ENCODE measurements at places on chromosomes 5 and 9. TPM values are rescaled to one million over a fixed set of nuclear protein-coding genes. Genes with fewer than 3 reads are reported as not detected.

DNA sequence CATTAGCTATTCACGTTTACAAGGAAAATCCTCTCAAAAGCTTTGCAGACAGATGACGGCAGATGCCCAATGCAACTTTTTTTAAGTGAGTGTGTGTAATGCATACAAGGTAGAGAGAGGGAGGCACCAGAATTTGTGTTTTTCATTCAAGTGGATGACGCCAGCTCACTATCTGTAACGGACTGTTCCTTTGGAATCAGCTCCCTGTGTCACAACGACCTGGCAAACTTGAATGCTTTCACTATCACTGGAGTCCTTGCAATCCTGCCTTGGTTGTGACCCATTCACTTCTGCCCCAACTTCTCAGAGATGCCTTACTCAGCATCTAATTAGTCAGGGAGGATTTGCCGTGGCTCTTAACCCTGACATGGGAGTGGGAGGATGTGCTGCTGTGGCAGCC, 148.5 kb downstream of the BNC2 start:
- no peak for DNase-seq

The CCDC112 gene
- 2.2 TPM for total RNA-seq

DNA sequence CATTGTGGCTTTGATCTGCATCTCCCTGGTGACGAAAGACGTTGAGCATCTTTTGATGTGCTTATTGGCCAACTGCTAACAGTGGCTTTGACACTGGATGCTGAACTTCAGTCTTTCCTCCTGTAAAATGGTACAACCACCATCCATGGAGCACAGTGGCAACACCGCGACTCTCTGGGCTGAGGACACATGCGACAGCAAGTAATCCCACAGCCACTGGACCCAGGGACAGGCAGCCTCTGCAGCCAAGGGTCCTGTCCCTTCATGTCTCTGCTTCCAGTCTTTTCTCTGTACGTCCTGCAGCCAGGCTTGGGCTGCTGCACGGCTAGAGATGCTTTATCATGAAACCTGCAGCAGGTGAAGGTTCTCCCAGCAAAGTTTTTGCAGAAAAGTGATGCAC, 83.5 kb downstream of the DAP start:
- no peak for DNase-seq

DNA sequence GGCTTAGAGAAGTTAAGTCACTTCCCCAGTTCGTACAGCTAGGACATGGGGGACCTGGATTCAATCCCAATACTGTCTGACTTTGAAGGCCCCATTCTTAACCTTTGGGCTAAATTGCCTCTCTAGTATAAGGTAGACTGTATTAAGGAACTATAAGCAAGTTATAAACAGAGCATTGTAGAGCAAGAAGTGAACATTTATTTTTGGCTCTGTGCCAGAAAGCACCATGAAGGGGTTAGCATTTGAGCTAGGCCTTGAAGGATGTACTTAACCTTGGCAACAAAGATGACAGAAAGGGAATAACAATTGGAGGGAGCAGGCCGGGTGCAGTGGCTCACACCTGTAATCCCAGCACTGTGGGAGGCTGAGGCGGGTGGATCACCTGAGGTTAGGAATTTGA, 32.8 kb downstream of the GALNT10 start:
- DNase-seq, result no peak

The GRM6 gene
- total RNA-seq, result not detected

GRCh38 chr5:21774801-21775200, 1078.3 kb downstream of the CDH12 start:
- DNase-seq, result no peak

DNA sequence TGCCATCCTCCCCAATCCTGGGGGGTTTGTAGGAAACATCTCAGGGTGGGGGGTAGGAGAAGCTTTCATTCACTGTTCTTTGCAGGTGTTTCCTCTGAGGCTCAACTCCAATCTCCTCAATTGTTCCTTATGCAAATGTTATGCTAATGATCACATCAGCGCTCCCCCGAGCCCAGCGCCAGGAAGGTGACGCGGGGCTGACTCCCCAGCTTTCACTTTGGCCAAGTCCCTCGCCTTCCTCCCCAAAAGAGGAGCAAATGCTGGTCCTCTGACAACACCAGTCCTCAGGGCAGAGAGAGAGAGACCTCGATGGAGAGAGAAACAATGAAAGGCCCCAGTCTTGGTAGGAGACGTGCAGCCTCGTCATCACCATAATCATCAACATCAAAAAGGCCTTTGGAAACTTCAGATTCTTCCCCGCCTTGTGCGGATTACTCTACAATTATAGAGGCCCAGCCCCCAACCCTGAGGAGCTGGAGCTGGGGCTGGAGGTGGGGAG, 39.1 kb downstream of the PCDH1 start:
- no peak for DNase-seq

GRCh38 chr5:111507276-111507675, 5.1 kb downstream of the STARD4 start:
- DNase-seq, result no peak

- DNase-seq, result no peak
Measured at GRCh38 chr9:76349865-76350264, 44.4 kb downstream of the RFK start.

The EPB41L4A gene
- 0.31 TPM for total RNA-seq

- DNase-seq, result no peak
Measured at GRCh38 chr5:142984011-142984410, 213.8 kb downstream of the ARHGAP26 start.

The ZNF883 gene
- total RNA-seq, result 0.95 TPM

GRCh38 chr5:51882647-51883046, 499.4 kb downstream of the ISL1 start:
- DNase-seq, result no peak

DNA sequence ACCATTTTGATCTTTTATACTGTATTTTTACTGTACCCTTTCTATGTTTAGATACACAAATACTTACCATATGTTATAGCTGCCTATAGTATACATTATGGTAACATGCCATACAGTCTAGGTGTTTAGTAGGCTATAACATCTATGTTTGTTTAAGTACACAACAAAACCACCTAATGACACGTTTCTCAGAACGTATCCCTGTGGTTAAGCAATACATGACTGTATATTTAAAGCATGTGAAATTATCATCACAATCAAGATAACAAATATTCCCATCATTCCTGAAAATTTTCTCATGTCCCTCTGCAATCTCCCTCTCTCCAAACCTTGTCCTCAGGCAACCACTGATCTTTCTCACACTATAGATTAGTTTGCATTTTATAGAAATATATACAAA, 66.4 kb upstream of the SUSD1 start:
- no peak for DNase-seq

DNA sequence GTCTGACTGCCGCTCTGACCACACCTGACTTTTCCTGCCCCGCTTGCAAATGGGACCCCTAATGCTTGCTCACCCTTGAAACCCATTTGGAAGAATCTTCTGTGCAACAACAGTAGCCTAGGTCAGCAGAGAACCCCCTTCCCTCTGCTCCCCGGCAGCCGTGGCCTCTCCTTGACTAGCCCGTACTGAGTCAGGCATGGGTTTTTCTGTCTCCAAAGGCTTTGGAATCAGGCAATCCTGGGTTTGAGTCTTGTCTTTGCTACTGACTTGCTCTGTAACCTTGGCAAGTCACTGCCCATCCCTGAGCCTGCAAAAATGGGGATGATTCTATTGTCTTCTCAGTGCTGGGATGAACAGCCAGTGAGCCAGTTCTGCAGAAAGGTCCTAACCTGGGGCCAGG, 135.4 kb downstream of the RGS3 start:
- DNase-seq, result no peak

The GRIA1 gene
- total RNA-seq, result not detected

- no peak for DNase-seq
Measured at GRCh38 chr5:139574641-139575312, 13.6 kb downstream of the UBE2D2 start.

- DNase-seq, result no peak
Measured at GRCh38 chr5:86557920-86558319, 59.8 kb upstream of the COX7C start.

DNA sequence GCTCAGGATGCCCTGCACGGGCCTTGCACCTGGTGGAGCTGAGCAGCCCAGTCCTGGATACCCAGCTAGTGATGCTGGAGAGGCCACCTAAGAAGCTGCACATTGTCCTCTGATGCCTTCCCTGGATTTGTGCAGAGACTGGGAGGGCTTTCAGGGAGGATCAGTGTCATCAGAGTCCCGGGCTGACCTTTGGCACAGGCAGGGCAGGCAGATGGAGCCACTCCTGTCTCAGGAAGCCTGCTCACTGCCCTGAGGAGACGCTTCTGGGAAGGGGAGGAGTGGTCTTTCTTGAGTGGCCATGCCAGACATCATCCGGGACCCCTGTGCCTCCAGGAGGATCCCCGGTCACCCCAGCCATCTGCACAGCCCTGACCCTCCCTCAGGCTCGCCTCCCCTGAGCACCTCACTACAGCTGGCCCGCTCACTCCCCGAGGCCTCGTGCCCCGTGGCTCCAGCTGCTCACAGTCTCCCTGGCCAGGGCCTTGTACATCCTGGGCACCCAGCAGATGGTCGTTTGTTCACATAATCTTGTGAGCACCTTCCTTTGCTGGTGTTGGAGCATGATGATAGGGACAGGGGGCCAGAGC, 47.2 kb upstream of the FCN2 start:
- DNase-seq, result no peak

GRCh38 chr5:112142769-112143270, 276.3 kb downstream of the EPB41L4A start:
- no peak for DNase-seq

- DNase-seq, result no peak
Measured at GRCh38 chr5:108678091-108678490, 69.6 kb upstream of the FER start.

Data from CD8-positive, alpha-beta memory T cell (primary cell).